Frontal cortex (tissue), 4 donors: ENCODE measurements at places on chromosomes 7 and 10. TPM values are rescaled to one million over a fixed set of nuclear protein-coding genes. Genes with fewer than 3 reads are reported as not detected.

PDZD8 gene
- total RNA-seq = 22.0 TPM

DYNC1I1 gene
- total RNA-seq = 157 TPM

PTPRZ1 gene
- total RNA-seq = 138 TPM

TFPI2 gene
- 0.41 TPM for total RNA-seq

TAS2R4 gene
- 2.0 TPM for total RNA-seq

CCDC146 gene
- 15.9 TPM for total RNA-seq

CALML3 gene
- under 0.01 TPM for total RNA-seq

DLX6 gene
- 4.1 TPM for total RNA-seq

AP4M1 gene
- total RNA-seq = 24.9 TPM

GATA3 gene
- not detected for total RNA-seq

SFRP5 gene
- 1.6 TPM for total RNA-seq

NUTM2A gene
- 1.6 TPM for total RNA-seq

ADCY1 gene
- 92.1 TPM for total RNA-seq

VWC2 gene
- total RNA-seq = 4.5 TPM

FAM204A gene
- total RNA-seq = 59.5 TPM

OR2A42 gene
- under 0.01 TPM for total RNA-seq

ITPRID1 gene
- 1.2 TPM for total RNA-seq

EPO gene
- total RNA-seq = not detected

NKX1-2 gene
- under 0.01 TPM for total RNA-seq

SORCS1 gene
- total RNA-seq = 16.7 TPM

SLC29A4 gene
- 14.7 TPM for total RNA-seq

CD36 gene
- 22.0 TPM for total RNA-seq

CALCR gene
- total RNA-seq = under 0.01 TPM

HOXA9 gene
- not detected for total RNA-seq

DRGX gene
- total RNA-seq = not detected

LEP gene
- total RNA-seq = not detected

BMPR1A gene
- total RNA-seq = 46.5 TPM
